ENCODE measurements at places on chromosomes 3 and 15.

- no peak for DNase-seq
Observed at GRCh38 chr15:40243126-40243810, 4.4 kb downstream of the PAK6 start.

DNA sequence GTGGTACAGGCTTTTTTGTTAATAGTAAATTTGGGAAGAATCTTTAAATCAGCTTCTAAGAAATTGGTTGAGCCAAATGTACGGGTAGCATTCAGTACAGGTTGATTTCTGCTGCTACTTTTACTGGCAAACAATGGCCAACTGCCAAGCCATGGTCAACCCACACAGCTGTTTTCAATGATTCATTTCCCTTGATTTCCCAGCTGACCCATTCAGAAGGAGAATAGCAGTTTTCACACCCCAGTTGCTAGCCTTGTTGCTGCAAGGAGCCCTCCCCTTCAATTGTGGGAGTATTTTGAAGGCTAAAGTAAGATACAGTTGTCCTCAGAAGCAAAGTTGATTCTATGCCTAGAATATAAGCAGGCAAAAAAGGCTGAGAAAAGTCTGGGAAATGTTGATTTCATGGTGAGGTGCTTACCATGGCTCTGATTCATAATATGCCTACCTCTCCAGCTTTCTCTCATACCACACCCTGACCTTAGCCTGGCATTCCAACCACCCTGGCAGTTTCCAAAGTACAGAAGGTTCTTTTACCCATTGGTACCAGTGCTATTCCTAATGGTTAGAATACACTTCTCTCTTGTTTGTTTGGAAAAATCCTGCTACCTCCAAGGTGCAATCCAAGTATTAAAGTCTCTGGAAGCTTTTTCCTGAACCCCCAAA lies 320.3 kb upstream of the TGFBR2 start:
- peak; percentile 76 for DNase-seq

DNA sequence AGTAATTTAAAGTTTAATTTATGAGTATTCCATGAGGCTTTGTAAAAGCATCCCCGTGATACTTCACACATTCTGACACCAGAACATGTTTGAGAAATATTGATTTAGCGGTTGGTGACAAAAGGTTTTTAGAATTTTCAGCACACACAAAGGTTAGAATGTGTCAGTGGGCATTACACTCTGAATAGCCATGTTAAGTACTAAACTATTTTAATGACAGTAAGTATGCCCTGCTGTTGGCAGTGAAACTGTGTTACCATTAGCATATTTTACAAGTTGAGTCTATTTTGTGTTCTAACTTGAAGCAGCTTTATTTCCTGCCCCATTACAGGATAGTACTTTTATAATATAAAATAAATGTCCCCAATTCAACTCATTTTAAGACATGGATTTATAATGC lies 66.5 kb downstream of the ADAMTSL3 start:
- DNase-seq: peak; percentile 70

DNA sequence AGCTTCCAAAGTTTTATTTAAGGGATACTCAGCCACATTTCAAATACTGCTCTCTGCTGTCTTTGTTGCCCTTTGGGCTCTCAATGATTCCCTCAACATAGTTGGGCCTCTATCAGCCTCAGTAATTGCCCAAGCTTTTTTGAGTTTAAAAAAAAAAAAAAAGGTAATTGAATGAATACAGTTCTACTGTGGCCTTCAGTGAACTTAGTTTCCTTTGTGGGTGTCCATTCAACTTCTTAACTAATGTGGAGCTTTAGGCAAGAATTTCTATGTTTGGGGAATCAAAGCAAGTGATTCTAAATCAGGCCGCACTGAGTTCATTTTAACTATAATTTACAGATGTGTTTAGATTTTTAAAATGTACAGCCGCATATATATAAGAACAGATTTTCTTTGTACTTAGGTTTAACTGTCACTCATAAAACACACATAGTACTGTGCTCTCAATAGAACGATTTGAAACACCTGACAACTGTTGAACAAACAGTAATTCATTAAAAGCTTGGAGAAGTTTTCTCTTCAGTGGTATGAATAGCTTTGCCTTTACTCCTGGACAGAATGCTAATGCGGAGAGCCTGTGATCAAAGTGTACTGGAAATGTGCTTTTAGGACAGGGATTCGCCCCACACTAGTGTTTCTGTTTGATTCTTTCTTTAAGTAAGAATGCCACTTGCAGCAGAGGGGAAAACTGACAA lies 844.9 kb upstream of the SEMA6D start:
- no peak for DNase-seq

DNA sequence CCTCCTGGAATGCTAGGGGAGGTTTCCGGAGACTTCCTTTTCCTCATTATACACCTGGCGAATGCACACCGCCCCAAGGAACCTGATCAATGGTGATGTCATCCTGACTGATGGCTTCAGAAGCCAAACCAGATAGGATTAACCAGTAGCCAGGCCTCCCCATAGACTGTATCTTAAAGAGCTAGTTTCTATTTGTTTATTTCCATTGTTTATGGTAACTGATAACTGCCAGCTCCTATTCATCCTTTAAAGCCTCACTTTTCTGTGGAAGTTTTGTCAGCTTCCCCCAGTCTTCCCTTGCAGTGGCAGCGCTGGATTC lies at the start of gene MKRN2OS:
MKRN2OS (minus strand) TSS at position 27 of the 319 bp plus-strand sequence. CDS start 35 bp downstream, outside the sequence.
- no peak for DNase-seq

DNA sequence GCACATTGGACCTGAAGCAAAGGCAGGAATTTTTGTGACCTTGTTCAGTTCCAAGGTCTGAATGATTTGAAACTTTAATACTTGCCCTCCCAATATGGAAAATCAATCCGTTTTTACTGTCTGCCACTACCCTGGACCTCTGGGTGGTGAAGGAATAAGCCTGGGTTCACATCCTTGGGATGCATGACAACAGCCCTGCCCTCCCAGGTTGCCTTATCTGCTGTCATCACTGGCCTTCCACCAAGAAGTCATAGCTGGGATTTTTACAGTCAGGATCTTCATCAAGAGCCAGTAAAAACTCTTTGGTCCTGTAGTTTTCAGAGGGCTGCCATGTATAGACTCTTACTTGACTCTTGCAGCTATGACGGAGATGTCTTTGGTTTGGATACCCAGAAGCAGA lies 128.6 kb downstream of the MYLK start:
- DNase-seq: no peak

Measured in retinal pigment epithelial cell (primary cell).